ENCODE measurements at places on chromosomes 4 and X.
A peak's percentile ranks its signal among the peaks of the same experiment; 100 is the strongest.

DNA sequence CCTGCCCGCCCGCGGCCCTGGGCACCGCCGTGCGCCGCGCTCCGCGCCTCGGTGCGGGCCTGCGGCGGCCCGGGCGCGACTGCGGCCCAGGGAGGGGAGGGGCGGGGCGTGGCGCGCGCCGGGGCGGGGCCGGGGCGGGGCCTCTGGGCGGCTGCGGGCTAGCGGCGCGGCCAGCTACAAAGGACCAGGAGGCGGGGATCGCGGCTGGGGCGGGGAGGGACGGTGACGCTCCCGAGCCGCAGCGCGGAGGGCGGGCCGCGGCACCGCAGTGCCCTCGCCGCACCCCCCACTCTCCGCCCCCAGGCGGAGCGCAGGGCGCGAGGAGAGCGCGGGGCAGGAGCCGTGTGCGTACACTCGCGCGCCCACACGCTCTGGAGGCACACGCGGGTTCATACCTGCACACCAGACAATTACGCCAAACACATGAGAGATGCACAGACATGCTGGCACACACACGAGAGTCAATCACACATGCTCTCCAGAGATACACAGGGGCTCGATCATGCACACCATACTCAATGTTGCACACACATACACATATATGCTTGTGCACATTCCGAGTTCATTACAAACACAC, at the start of gene CRMP1:
Gene CRMP1, minus strand, starts transcription at position 83 of the 577 bp plus-strand sequence. CDS start 117 bp downstream, outside the sequence.
- DNase-seq: no peak

DNA sequence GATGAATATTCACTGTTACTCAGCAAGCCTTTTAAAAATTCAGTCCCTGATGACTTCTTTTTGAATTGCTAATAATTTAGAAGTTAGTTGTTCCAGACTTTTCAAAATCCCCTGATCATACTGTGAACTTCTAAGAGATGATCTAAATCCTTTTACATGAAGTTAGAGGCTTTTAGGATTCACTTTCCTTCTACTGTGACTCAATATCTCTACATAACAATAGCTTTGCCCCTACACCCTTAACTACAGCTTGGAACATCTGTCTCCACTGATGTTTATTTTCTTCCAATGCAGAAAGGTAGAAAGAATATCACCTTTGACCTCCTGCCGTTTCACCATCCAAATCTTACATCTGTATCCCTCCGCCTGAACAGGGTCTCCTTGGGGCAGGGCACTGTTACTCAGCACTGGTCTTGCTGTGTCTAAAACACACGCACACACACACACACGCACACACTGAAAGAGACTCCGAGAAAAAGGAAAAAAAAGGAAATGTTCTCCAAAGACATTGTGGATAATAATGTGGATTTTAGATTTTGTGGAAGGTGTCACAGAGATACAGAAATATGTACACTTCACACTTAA, 111.6 kb upstream of the GPRIN3 start:
- DNase-seq: no peak

GRCh38 chr4:127417885-127418535, 214.7 kb upstream of the INTU start:
- DNase-seq: no peak

DNA sequence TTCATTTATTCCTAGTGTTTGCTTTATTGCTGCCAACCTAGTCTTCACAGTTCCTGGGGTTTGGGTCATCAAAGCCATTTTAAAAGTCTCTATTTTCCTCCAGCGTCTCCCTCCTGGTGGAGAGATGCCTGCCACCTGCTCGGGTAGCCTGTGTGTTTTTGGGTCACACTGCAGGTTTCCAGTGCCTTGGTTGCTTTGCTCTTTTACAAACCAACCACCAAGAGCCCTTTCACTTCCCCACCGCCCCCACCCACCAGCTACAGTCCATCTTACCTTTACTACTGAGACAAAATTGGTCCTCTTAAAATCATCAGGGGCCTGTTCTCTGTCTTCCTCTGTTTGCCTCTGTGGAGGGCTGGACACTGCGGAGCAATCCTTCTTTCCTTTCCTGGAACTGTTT, 280.5 kb upstream of the GATB start:
- no peak for DNase-seq

DNA sequence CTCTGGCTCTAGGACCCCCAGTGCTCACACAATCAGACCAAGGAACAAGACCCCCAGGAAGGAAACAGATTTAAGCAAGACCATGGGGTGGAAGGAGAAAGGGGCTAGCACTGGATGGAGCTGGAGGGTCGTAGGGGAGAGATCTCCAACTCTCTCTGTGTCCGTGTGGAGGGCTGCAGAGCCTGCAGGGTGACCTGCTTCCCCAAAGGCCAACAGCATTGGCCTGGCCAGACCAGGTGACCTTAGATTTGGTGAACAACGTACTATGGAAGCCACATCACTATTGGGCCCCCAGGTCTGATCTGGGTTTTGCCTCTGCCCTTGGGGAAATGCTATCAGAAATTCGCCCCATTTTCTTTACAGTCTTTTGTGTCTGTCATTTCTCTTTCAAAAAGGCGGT, 26.0 kb downstream of the NLGN3 start:
- no peak for DNase-seq

DNA sequence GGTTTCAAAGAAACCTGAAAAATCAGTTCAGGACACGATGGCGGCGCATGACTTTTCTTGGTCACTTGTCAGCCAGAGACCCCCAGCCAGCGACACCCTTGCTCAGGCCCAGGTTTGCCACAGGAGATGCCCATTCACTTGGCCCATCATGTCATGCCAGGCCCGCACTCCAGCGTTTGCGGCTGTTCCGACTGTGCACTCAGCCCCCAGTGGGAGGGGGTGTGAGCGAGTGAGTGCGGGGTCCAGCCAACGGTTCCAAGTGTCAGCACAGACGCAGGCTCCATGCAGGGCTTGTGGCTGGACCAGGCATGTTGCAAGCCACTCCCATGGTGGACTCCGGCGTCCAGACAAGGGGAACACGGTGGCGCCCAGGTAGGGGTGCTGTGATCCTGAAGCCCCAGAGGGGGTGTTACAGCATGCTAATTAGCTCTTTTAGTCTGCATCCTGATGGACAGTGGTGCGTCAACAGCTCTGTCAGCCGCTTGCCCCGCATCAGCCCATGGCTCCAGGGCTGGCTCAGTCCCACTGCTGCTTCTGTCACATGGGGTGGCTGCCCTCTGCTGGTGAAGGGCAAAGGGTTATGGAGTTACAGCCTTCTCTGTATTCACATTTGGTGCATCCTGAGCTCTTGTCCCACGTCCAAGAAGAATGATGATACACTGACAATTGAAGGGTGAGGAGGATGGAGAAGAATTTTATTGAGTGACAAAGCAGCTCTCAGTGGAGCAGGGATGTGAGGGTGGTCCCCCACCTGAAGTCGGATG, 3.7 kb upstream of the MAEA start:
- DNase-seq: no peak

DNA sequence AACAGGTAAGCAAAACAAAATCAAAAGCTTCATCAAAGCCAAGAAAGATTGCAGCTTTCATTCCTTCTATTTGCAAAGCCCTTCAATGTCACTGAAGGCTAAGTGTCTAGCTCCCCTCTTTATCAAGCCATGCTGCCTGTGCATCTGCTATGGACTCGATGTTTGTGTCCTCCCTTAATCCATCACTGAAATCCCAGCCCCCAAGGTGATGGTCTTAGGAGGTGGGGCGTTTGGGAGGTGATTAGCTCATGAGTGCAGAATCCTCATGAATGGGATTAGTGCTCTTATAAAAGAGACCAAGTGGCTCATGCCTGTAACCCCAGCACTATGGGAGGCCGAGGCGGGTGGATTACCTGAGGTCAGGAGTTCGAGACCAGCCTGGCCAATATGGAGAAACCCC, 6.9 kb upstream of the TRIM2 start:
- no peak for DNase-seq

DNA sequence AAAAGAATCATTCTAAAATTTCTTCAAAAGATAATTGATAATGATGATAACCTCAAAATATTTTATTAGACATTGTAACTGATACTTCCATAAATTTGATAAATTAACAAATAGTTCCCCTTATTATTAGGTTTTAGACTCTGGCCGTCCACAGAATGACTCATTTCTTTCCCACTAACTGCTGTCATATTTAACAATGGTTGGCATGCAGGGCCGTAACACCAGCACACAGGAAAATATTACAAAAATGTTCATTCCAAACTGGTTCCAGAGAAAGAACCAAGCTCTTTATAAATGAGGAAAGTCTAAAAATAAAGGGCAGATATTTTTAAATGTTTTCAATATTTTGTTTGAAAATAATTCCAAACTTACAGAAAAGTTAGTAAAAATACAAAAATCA, 28.2 kb downstream of the WDFY3 start:
- no peak for DNase-seq

- DNase-seq: no peak
Measured at GRCh38 chr4:175376287-175376977, 435.6 kb downstream of the GPM6A start.

- no peak for DNase-seq
Measured at GRCh38 chr4:30716681-30717207, 3.4 kb upstream of the PCDH7 start.

- DNase-seq: no peak
Measured at GRCh38 chr4:183192571-183192970, 93.5 kb downstream of the WWC2 start.

- no peak for DNase-seq
Measured at GRCh38 chrX:37872303-37872655, 24.9 kb upstream of the DYNLT3 start.

DNA sequence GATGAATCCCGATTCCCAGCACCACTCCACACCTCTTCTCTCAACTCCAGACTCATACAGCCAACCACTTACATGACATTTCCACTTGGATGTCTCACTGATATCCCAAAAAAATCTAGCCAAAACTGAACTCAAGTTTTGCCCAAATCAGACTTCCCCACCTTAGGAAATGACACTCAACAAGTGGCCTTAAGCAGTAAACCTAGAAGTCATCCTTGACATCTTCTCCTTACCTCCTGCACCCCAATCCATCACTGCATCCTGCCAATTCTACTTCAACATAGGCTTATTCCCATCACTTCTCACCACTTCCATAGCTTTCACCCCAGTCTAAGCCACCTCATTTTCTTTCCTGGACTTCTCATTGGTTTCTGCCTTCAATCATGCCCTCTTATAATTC, 39.1 kb downstream of the PRPS1 start:
- no peak for DNase-seq

DNA sequence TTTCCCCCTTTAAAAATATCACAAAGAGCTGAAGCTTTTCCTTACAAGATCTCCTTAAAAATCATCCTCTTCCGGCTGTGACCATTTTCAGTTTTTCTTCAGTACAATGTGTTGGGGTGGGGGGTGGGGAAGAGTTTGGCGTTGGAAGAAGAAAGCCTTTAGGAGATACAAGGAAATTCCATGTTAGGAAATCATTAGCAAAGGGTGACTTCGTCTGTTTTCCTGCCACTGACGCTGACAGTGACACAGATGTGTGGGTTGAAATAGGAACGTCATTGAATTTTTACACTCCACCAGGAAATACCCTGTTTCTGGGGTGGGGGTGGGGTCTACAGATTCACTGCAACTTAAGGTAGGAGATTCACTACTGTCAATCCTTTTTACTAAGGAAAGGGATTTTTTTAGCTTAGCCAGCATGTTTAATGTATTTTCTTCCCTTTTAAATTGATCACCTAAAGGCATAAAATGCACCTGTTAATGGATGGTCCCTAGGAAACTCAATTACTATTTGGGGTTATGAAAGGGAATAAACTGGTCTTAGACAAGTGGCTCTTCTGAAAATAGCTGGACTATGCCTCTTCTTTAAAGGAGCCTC, 3.9 kb downstream of the MAMLD1 start:
- no peak for DNase-seq

DNA sequence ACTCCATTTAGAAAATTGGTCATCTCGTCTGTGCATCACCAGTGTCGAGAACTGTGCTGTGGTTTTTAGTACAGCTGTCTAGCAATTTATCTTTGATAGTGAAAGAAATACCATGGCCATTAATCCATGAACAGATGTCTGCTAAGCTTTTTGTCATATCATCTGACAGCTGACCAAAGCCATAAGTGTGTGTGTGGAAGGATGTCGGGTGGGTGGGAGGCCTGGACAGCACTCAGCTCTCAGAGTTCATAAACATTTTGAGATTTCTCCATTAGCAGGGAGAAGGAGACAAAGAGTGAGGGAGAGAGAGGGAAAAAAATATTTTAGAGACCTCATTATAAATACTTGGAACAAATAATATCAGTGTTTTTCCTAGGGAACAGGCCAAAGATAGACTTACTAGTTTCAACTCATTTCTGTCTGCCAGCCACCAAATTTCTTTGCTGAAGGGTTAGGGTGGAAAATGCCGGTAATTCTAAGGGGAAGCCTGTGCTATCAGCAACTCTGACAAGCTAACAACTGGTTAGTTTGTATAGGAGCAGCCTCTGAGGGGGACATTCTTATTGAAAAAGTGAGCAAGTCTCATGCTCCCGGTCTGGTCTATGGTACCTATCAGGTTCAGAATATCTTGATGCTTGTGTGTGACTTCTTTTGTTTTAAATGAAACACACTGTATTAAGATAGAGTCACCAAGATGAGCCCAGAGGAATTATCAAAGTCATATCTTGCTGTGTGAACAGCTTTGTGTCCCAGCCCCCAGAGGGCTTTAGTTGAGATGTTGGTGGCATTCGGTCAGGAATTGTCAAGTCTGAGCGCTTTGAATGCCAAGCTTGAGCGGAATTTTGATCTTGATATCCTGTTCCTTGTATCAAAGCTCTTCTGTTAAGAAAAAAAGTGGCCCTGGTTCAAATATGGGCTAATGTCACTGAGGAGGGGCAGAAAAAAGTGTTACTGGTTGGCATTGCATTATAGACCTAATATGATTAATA, 41.9 kb upstream of the PDLIM3 start:
- DNase-seq: no peak

- DNase-seq: peak; percentile 34
Measured at GRCh38 chr4:153207567-153207966, 3.3 kb downstream of the TRIM2 start.

GRCh38 chr4:176298664-176299063, 21.1 kb upstream of the SPCS3 start:
- DNase-seq: no peak

GRCh38 chrX:23854945-23855344, 52.8 kb downstream of the APOO start:
- DNase-seq: no peak

- DNase-seq: no peak
Measured at GRCh38 chr4:38154681-38155588, 194.7 kb downstream of the PTTG2 start.

DNA sequence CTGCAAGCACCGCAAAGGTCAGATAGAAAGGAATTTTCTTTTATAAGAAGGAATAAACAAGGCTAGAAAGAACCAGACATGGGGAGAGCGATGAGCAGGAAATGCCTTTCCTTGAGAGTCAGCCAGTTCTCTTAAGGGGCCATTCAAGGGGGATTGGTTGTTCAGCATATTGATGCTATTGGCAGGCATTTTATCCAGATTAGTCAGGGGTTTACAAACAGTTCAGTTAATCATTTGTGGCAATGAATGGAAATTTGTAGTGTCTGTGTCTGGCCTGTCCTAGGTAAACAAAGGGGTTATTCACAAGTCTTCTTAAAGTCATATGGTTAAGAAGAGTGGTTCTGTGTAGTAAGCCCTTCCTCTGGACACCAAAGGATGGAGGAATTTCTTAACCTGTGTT, 184.7 kb upstream of the FRMPD4 start:
- no peak for DNase-seq
